ENCODE measurements at places on chromosomes 12 and 14.

DNA sequence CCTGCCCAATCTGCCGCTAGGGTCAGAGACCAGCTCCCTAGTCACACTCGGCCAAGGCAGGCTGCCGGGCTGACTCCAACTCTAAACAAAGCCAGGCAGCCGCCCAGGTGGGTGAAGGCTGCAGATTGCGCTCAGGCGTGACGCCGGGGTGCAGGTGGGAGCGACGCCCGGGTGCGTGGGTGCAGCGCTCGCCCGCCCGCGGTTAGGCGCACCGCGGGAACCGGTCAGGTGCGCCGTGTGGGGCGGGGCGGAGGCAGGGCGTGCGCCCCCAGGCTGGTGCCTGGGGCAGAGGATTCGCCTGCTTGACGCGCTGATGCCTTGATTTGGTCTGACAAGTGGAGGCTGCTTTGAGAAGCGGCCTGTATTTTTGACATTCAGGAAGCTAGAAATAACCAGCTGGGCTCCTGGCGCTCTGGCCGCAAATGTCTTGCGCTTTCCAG lies 126.7 kb upstream of the HIF1A start:
- no peak for DNase-seq

- peak; percentile 92 for DNase-seq
These were observed 128.4 kb downstream of the RPAP3 start for GRCh38 chr12:47577206-47577989.

DNA sequence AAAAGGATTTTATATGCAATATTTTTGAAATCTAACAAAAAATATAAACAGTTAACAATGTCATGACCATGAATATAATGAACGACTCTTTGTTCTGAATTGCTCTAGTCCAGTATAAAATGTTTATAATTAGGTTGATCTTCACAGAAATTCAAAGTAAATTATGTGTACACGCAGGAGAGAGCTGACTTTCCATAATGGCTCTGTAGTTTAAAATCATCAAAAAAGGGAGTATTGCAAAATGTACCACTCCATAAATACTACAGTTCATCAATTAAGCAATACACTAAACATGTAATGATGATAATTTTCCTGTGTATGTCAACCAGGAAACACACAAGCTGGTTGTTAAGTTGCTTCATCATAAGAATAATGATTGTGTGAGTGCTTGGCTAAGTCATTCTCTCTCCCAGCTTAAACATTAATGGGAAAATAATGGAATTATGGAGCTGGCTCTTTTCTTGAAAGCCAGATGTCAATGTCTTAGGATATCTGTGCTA lies 189.5 kb upstream of the PLEKHG7 start:
- DNase-seq, result no peak

DNA sequence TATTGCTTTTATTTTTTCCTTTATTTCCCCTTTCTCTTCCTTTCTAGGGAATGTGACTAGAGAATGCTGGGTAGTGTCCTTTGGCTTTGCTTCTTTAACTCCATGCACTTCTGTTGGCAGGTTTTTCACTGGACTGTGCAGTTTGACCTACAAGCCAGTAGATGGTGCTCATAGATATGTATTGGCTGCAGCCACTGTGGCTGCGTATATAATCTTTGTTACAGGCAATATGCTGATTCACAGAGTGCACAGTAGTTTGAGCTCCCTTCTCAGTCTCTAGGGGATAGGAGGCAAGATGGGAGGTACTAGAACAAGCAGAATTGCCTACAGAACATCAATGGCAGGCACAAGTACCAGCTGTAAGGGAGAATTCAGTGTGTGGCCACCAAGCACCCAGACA lies 503.5 kb downstream of the LRFN5 start:
- DNase-seq, result peak; percentile 70

- DNase-seq, result no peak
These were observed 10.7 kb downstream of the VDR start for GRCh38 chr12:47894068-47894467.

DNA sequence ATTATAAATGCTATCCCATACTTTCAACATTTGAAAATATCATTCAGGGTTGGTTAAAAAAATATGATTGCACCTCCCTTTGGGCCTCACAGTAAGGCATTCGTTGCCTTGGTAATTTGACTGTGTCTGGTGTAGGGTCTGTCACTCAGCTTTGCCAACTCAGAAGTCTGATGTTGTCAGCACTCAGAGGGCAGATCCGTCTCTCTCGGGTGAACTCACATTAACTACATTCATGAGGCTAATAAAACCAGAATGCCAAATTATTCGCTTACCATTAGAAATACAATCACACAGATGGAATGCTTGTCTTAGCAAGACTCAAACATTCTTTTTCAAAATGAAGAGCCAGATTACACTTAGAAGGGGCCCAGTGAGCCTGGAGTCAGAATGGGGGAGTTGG lies 53.0 kb downstream of the NPAS3 start:
- DNase-seq, result no peak

GRCh38 chr12:54201001-54201794 lies 12.4 kb upstream of the SMUG1 start:
- DNase-seq, result peak; percentile 62

GRCh38 chr12:104566244-104566993 lies 109.7 kb downstream of the CHST11 start:
- DNase-seq, result no peak

DNA sequence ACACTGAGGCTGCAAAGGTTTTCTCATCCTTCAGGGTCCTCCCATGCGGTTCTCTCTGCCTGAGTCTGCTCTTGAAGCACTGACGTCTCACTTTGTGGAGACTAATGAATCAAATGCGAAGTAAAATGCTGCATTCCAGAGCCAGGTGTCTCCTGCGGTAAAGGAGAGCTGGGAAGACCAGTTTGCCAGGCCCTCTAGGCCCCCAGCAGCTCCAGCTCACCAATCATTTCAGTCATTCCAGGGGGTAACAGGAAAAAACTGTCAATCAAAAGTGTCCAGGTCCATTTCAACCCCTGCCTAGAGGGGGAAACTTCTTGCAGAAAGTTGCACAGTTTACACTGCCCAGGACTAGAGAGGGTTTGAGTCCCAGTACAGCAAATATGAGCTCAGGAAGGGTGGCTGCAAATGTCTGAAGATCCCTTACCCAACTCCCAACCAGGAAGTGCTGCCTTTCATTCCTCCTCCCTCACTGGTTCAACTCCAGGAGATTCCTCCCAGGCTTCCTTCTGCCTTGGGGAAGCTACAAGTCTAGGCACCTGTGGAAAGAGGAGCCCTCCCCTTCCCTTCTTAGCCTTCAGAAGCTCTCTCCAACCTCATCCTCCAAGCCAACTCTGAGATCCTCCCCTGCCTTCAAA lies 2.7 kb upstream of the NXPH4 start:
- no peak for DNase-seq

DNA sequence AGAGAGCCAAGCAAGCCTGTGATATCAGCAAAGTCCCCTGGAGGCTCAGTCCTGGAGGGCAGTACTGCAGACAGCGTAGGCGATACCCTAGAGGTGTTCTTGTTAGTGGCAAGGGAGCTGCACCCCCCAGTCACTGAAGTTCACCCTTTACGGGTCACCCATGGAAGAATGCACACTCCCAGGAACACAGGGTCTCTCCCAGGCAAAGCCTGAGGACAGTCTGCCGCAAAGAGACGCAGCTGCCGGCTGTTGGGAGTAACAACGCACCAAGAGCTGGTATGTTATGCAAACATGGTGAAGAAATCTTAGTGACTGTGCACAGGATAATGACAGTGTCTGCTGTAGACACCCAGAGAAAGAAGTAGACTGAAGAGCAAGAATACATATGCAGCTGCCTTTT lies 43.5 kb upstream of the NOS1 start:
- DNase-seq, result no peak

DNA sequence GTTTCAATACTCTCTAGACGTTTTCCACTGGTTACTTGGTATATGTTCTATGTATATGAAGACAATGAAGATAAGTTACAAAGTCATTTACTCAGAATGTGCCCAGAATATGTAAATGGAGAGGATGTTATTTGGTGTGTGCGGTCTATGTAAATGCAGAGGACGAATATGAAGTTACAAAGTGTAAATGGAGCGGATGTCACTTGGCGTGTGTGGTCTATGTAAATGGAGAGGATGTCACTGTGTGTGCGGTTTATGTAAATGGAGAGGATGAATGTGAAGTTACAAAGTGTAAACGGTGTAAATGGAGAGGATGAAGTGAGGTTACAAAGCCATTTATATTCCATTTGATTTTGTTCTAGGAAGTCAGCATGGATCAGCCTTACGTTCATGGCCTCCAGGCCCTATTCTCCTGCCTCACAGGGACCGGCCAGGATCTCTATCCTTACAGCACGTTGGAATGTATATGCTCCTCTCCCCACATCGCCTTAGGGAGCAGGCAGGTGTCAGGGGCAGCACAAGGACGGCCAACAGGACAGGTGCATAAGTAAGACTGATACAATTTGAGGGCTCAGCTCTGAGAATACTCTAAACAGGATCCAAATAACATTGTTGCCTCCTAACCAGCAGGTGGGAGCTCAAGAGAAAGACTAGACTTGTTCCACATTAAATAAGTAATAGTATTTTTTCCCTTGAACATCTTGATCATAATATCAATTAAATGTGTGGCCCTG lies 42.4 kb downstream of the GLRX5 start:
- DNase-seq, result no peak

DNA sequence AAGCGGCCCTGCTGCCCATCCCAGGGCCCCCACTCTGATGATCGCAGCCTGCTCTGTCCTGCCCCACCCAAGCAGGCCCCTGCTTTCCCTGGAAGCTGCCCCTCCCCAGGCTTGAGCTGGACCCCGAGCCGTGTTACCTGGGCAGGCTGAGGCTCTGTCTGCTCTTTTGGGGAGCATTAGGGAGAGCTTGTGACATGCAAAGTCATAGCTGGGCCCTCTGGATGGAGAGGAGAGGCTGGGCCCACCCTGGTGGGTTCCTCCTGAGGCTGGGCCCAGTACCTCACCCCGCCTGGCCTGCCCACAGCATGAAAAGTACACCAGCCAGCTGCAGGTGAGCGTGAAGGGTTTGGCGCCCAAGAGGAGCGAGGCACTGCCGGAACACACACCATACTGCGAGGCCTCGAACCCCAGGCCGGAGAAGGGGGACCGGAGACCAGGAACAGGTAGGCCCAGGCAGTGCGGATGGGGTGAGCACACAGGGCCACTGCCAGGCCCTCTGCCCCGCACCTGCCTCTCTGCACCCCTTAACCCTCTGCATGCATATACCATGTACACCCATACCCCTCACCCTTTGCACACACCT lies 15.0 kb downstream of the CEP170B start:
- no peak for DNase-seq

DNA sequence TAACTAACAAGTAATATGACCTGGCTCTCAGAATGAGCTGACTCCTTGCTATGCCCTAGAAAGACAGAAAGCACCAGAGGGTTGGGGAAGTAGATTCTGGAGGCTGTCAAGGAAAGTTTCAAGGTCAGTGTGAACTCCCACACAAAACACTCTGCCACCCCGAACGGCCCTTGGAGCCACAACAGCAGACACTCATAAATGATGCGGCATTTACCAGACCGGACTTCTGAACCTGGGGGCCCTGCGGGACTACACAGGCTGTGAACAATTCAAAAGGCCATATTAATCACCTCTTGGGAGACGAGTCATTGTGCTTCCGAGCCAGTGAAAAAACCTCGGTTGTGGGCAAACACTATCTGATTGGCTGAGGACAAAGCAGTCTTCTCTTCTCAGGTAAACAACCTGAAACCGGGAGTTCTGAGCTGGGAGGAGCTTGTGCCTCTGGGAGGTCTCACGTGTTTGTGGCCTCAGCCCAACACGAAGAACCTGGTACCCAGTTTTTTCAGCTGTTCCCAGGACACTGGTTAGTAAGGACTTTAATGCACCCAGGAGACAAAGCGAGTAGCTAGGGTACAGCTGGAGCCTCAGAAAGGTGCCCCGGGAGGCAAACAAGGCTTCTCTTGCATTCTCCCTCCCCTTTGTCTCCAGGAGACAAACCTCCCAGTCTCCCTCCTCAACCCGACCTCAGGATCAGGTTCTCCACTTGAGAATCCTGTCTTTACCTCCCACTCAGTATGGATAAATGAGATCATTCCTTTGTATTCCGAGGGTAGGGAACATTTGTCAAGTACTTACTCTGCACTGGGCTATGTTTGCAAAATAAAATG lies 35.3 kb downstream of the VWF start:
- no peak for DNase-seq

- no peak for DNase-seq
These were observed 44.1 kb downstream of the VWF start for GRCh38 chr12:6080149-6081045.

- no peak for DNase-seq
These were observed 17.9 kb upstream of the TC2N start for GRCh38 chr14:91885113-91885712.

DNA sequence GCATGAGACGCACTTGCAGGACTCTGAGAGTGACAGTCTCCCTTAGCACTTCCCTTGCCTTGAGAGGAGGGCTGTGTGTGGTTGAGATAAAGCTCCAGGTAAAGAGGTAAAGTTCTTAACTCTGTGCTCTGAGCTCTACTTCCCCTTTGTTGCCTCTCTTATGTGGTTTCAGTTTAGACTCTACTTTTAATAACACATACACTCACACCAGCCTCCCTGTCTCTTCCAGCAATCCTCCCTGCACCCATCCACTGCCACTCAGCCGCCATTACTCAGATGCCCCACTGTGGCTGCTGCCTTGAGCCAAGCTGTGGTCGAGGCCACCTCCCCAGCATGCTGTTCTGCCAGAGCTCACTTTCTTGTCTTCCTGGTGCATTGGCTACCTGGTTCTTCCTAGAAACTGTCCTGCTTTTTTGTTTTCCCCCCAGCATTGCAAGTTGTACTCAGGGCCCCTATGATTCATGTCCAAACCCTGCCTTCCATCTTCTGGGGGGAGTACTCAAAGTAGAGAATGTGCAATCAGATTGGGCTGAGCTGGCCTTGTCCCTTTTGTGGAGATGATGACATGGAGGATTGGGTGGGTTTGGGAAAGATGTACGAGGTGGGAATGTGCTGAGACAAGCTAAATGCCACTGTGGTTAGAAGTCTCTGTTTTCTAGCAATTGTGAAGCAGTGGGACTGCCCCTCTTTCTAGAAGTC lies 115.5 kb upstream of the PARP11 start:
- DNase-seq, result no peak
